ENCODE measurements at places on chromosomes 7 and 10.
A peak's percentile ranks its signal among the peaks of the same experiment; 100 is the strongest.

GRCh38 chr10:132208462-132209050 lies 21.8 kb downstream of the DPYSL4 start:
- DNase-seq = no peak

- DNase-seq = no peak
These were observed 58.4 kb downstream of the ZNF22 start for GRCh38 chr10:45058992-45059561.

DNA sequence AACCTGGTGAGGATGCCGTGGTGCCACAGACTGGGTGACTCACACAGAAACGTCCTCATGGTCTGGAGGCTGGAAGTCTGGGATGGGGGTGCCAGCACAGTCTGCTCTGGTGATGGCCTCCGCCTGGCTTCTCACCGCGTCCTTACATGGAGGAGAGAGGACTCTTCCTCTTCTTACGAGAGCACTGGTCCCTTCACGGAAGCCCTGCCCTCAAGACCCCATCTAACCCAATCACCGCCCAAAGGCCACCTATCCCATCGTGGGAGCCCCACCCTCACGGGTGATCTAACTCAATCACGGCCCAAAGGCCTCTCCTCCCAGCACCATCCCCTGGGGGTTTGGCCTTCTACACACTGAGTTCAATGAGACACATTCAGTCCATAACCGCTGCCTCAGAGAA lies 137.7 kb downstream of the PTPRN2 start:
- no peak for DNase-seq

GRCh38 chr7:50733552-50733951 lies 49.1 kb downstream of the GRB10 start:
- no peak for DNase-seq

GRCh38 chr7:101828301-101829020 lies 11.0 kb downstream of the CUX1 start:
- no peak for DNase-seq

GRCh38 chr7:117157241-117158209 lies 165.3 kb downstream of the WNT2 start:
- DNase-seq = peak; percentile 48

- DNase-seq = no peak
These were observed 40.4 kb downstream of the IFIT5 start for GRCh38 chr10:89454561-89455347.
